Testis (tissue), 5 donors: ENCODE measurements at places on chromosomes 7 and 10. TPM values are rescaled to one million over a fixed set of nuclear protein-coding genes. Genes with fewer than 3 reads are reported as not detected.

Gene SPDYE9
- polyA plus RNA-seq: 3.7 TPM

Gene CCDC136
- polyA plus RNA-seq: 564 TPM

Gene ADRA2A
- polyA plus RNA-seq: 6.5 TPM

Gene FLNC
- polyA plus RNA-seq: 21.4 TPM

Gene GPR15LG
- not detected for polyA plus RNA-seq

Gene TRIM4
- 26.1 TPM for polyA plus RNA-seq

Gene SFRP4
- 48.0 TPM for polyA plus RNA-seq

Gene MOGAT3
- polyA plus RNA-seq: not detected

Gene PKD2L1
- polyA plus RNA-seq: 4.7 TPM

Gene CADPS2
- polyA plus RNA-seq: 6.0 TPM

Gene TRIM73
- 21.3 TPM for polyA plus RNA-seq

Gene UTF1
- polyA plus RNA-seq: 5.3 TPM

Gene IMMP2L
- 11.2 TPM for polyA plus RNA-seq
